ENCODE measurements at places on chromosomes 12 and 14.

DNA sequence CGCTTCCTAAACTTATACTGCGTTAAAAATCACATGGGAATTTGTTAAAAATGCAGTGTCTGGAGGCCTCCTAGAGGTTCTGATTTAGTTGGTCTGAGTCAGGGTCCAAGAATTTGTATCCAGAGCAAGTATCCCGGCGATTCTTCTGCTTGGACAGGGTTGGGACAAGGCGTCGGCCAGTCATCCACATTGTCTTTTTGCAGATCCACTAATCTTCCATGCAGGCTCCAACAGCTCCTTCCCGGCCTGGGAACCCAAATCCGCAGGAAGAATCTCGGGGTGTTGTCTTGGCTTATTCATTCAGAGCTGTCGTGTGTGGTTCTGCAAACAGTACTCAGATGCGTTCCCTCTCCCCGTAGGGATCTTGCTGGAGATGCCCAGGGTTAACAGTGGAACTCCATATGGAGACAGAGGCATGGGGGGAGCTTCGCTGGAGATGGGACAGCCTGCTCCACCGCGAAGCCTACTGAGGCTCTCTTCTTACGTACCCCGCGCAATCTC, 25.3 kb downstream of the GPRC5D start:
- DNase-seq: no peak

DNA sequence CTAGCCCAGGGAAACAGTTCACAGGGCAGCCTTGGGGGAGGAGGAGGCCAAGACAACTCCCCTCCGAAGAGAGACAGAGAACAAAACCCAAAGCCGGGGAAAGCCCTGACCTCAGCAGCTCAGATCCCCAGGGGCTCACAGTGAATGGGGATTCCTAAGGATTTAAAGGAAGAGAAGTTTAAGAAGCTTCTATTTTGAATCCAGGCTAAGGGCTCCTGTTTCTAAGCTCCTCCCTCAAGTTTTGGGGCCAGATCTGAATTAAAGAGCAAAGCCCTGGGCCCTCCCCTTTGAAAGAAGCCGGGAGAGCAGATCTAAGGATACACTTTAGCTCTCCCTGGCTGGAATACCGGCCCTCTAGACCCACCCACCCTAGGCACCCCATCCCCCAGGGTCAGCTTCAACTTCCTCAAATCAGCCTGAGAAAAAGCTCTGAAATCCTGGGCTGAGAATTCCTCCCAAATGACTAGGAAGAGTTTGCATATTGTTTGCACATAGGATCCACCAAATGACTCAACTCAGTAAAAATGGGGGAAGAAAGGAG, 3.9 kb downstream of the KDM2B start:
- DNase-seq: no peak

GRCh38 chr12:11798006-11798708, 148.7 kb downstream of the ETV6 start:
- DNase-seq: no peak

DNA sequence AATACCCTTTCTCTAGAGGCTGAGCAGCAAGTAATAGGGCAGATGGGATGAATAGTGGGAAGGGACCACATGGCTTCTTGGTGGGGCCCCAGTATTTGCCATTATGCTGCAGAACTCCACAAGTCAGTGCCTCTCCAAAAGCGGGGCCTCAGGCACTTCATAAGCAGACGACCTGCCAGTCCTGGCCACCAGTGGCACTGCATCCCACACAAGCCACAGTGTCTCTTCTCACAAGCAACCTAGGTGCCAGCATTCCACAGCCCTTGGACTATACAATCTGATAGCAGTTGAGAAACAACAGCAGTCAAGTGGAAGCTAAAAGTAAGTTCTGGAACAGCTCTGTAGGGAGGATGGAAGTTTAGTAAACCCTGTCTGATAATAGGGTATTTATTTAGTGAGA, 4.2 kb upstream of the SLC8A3 start:
- DNase-seq: no peak

GRCh38 chr12:80936353-80936641, 1.4 kb downstream of the LIN7A start:
- no peak for DNase-seq

DNA sequence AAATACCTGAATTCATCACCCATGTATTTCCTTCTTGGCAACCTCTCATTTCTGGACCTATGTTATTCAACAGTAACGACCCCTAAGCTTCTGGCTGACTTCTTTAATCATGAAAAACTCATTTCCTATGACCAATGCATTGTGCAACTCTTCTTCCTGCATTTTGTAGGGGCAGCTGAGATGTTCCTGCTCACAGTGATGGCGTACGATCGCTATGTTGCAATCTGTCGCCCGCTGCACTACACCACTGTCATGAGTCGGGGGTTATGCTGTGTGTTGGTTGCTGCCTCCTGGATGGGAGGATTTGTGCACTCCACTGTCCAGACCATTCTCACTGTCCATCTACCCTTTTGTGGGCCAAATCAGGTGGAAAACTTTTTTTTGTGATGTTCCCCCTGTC, 356 bp downstream of the OR4Q2 start:
- no peak for DNase-seq

DNA sequence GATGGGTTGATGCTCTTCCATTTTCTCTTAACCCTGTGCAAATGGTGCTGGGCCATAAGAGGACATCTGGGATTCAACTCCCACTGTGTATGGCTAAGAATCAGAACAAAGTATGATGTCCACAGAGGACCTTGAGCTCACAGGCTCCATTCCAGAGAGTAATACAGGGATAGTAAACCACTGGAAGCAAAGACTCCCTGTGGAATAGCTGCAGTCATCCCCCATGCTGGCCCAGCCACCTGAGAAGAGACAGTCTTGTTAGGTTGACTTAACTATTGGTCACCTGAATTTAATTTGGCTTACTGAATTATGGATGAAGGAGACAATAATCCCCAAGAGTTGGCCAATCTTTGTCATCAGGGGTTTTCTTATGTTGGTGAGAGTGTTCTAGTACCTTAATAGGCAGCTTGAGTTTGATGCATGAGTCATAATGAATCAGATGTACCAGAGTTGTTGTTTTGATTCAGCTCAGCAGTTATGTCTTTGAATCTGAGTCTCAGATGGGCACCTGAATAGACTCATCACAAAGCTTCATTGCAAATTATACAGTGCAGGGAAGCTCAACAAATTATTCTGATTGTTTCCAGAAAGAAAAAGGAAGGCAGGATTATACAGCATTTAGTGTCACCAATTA, 122.7 kb downstream of the SSPN start:
- no peak for DNase-seq

- DNase-seq: no peak
These were observed 328.2 kb downstream of the CACNA1C start for GRCh38 chr12:2380946-2381345.

- DNase-seq: no peak
These were observed 60.0 kb downstream of the PPP2R5C start for GRCh38 chr14:101821528-101821927.

DNA sequence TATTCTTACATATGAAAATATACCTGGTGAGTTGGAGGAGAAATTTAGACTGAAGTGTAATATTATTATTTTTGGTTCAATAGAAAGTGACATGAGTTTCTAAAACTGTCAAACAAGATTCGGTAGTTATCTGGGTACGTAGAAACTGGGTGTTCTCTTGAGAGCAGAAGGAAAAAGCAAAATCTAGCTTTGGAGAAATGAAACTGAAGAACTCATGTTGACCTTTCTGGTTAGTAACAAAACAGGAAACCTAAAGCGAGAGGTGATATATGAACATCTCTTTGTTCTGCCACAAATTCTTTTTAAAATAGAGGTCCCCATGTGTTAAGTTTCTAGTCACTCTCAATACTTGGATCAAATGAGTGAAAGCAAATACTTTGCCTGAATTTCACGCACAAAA, 401.7 kb downstream of the TRHDE start:
- no peak for DNase-seq

GRCh38 chr14:50635141-50635540, 33.0 kb downstream of the SAV1 start:
- DNase-seq: no peak

Data from GM12864 (cell line).